CD8-positive, alpha-beta memory T cell (primary cell): ENCODE measurements at places on chromosomes 13 and 19.

DNA sequence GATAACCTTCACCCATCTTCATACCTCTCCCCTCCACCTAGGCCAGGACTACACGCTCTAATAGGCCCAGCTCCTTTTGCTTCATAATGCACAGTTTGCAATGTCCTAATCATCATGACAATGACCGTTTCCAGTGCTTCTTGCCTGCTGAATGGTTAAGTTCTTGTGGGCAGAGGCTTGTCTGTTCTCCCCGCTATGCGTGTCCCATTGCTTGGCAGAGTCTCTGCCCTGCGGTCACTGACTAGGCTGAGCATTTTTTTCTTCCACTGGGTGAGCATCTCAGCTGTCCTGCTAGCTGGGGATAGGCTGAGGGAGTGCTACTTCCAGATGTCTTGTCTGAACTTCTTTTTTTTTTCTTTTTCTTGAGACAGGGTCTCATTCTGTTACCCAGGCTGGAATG, 314.7 kb downstream of the UQCRFS1 start:
- DNase-seq = no peak

GRCh38 chr13:40024967-40025714, 369.7 kb downstream of the COG6 start:
- no peak for DNase-seq

DNA sequence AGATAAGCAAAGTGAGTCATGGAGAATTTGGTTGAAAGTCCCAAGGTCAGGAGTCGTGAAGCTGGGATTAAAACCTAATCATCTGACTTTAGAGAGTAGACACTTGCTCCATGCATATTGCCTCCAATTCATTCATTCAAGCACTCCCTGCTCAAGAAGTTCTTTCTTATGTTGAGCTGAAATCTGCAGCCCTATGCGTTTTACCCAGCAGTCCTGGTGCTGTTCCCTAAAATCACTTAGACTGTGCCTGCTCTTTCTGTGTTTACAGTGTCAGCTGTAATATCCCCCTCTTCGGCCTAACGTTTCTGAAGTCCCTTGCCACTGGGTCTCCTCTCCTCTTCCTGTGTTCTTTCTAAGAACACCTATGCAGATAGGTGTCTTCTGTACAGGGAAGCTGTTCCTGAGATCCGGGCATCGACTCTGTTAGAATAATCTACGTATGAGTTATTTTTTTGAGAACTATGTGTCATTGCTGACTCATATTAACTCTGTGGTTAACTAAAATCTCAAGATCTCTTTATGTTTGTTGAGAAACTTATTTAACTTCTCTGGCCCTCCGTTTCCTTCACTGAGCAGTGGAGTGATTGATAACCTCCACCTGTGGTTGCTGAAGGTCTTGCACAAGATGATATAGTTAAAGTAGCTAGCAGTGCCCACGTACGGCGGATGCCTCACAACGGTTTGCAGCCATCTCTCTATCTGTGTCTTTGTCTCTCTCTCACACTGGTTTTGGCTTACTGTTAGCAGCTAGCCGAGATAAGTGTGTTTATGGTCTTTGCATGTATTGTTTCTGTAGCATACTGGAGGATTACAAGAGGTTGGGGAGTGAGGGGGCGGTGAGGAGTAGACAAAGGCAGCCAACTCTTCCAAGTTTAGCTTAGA, 4.7 kb downstream of the ALOX5AP start:
- no peak for DNase-seq

- no peak for DNase-seq
Observed at GRCh38 chr19:10961073-10961860, 437 bp downstream of the SMARCA4 start.

DNA sequence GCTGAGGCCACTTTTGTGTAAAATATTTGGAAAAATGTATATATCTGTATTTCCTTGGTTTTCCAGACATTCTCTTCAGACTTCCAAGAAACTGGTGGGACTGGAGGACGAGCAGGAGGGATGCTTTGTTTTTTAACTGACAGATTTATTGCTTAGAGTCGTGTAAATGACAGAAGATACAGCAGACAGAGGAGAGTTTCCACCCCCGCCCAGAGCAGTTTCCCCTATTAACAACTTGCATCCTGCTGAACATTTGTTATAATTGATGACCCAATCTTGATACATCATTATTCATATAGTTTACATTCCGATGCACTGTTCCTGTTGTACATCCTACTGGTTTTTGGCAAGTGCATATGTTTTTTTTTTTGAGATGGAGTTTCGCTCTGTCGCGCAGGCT, 7.1 kb upstream of the DOCK6 start:
- DNase-seq = no peak

GRCh38 chr13:21130116-21130515, 46.2 kb downstream of the SKA3 start:
- DNase-seq = no peak

DNA sequence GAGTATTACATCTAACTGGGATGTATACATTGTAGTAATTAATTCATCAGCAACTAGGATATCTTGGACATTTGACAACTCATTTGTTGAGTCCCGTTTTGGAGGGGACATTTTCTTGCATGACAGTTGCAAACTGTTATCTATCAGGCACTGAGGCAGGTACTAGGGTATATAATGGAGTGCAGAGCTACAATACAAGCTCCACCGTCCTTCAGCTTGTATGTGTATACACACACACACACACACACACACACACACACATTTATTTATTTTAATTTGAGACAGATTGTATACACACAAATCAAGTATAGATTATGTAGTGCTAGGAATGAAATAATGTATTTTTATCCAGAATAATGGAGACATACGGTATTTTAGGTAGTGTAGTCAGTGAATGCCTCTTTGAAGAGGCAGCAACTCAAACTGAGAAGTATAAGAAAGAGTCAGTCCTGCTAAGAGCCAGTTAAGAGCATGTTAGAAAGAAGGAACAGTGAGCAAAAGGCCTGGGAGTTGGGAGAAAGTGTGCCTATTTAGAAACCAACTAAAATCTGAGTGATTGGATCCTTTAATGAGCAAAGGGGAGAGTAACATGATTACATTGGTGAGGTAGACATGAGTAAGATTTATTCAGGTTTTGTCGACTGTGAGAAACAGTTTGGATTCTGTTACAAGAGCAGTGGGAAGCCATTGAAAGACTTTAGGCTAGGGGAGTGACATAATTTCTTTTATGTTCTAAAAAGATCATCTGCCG, 74.5 kb downstream of the NBEA start:
- DNase-seq = no peak

GRCh38 chr13:54029226-54029625, 1000.6 kb downstream of the OLFM4 start:
- DNase-seq = no peak

DNA sequence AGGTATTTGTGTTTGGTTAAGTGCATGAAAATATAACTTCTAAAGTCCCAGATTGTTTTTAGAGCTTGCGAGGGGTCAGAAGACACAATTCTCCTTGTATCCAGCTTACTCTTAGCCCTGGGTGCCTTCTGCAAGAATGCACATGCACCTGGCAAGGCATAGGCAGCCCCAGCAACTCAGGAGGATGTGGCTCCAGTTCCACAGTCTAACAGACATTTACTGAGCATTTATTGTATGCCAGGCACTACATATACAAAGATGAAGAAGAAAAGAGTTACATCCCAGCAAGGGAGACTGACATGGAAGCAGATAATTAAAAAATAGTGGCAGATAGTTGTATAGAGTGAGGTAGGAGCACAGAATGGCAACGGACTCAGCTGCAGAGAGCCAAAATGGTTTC, 101.1 kb upstream of the FRY start:
- no peak for DNase-seq

- DNase-seq = no peak
Observed at GRCh38 chr13:107767119-107767518, 448.2 kb downstream of the LIG4 start.

DNA sequence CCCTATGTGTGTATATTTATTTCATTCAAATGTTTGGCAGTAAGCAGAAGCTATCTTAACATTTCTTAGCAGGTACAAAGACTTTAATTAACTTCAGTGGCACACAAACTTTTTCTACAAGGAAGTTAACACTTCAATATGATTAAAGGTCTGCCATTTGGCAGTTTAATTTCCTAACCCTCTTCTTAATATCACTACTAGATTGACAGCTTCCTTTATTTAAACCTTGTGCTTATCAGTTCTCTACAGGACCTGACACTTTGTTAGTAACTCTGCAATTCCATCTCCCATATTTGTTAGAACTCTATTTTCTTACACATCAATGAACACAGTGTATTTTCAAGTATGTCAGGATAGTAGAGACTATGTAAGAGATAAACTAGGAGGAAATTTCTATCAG, 152.4 kb upstream of the ATXN8OS start:
- no peak for DNase-seq

- no peak for DNase-seq
Observed at GRCh38 chr13:76715621-76716020, 170.6 kb downstream of the KCTD12 start.

- no peak for DNase-seq
Observed at GRCh38 chr19:54160182-54160811, 776 bp upstream of the LENG1 start.

DNA sequence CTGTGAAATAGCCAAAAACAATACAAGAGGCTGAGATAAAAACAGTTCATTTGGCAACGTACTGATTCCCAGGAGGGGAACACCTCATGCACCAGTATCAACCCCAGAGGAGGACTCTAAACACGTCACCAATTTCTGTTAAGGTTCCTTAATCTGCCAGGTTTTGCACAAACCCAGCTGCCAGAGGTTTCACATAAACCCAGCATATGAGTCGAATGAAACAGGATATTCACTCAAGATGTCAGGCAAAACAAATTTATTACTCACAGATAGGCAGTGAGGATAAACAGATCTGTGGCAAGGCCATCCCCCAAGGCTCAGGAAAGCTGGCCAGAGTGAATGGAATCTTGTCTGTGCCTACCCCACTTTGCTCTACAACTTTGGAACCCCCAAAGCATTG, 210.9 kb downstream of the GPC5 start:
- no peak for DNase-seq

DNA sequence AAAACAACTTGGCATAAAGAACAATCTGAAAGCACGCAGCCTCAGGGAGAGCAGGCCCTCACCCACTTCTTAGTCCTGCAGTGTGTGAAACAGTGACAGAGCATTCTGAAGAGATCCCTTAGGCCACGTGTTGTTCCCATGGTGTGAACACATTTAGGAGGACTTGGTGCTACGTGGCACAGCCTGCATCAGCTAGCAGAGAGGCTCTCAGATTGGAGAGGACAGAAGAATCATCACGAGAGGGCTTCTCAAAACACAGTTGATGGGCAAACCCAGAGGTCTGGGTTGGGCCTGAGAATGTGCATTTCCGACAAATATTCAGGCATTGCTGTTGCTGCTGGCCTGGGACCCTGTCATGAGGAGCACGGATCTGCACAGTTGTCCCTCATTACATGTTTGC, 26.1 kb upstream of the TFDP1 start:
- DNase-seq = no peak

DNA sequence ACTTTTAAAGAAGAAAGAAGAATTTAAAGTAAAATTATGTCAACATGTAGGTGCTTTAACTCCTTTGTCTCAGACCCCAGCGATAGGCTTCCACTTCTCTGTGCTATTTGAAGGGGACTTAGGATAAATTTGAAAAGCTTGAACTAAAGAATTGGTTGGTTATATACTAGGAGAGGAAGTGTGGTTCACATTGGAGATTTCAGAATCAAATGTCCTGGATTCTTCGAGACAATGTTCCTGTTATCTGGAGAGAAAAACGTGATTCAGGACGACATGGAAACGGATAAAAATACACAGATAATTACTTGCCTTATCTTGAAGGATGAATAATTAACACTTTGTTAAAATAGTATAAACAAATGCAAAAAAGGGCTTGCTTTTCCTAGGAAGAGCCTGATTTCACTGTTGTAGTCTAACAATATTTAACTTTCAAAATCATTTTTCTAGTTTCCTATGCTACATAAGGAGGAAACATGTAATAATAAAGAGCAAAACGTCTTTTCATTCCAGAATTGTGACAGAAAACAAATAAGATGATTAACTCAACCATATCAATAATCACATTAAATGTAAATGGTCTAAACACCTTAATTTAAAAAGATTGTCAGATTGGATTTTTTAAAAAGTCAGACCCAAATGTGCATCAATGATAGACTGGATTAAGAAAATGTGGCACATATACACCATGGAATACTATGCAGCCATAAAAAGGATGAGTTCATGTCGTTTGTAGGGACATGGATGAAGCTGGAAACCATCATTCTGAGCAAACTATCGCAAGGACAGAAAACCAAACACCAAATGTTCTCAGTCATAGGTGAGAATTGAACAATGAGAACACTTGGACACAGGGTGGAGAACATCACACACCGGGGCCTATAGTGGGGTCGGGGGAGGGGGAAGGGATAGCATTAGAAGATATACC, 724 bp upstream of the ZNF780A start:
- DNase-seq = no peak

GRCh38 chr19:2252055-2252796, 3.1 kb downstream of the AMH start:
- no peak for DNase-seq

GRCh38 chr19:13020002-13020414, 24.7 kb downstream of the NFIX start:
- DNase-seq = no peak

DNA sequence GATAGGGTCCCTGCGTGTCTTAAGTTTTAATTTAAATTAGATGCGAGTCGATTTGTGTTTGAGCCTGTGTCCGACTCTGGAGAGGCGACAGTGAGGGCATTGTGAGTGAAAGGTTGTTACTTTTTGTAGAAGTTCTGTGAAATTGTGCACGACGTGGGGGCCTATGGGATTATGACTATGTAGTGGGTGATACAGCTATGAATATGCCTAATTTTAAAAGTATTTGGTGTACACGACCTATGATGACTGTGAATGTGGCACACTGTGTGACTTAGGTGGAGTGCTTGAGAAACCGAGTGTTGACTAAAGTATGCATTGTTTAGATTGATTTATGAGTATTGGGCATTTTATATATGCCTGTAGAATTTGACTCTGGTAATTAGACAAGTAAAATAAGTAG, 646 bp downstream of the ZNF567 start:
- no peak for DNase-seq

- no peak for DNase-seq
Observed at GRCh38 chr13:33251131-33251661, 34.4 kb downstream of the STARD13 start.
